ENCODE measurements at places on chromosomes 12 and 14.

GRCh38 chr14:48323665-48324064, 648.3 kb upstream of the MDGA2 start:
- no peak for DNase-seq

- no peak for DNase-seq
Measured at GRCh38 chr12:61385771-61386170, 874.4 kb upstream of the USP15 start.

GRCh38 chr12:109868182-109869051, 11.9 kb downstream of the GLTP start:
- DNase-seq = no peak

DNA sequence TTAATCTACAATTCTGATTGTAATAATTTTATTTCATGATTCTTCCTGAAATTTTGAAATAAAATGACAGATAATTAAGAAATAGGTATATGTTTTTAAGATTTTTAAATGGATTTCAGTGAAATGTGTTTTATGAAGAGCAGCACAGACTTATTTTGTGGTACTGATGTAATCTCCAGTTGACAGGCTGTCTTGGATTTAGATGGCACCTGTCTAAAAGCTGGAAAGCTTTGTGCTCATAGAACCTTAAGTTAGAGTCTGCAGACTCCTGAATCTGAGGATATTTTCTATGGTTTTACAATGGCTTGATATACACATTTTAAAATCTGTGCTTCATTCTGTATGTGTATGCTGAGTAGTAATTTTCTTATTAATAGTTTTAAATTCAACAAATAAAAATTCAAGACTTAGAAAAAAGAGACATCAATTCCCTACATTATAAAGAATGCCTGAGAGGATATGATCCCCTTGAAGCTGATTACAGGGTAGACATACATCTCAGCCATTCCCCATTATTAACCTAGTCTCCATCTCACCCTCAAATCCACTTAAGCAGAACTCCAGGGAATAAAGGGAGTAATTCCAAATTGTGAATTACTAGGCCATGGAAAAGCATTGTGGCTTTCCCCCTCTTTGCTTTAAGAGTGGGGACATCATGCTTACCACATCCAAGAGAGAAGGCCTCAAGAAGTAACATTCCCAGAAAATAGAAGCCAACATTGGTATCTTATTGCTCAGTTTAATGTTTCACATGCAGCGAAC, 33.7 kb upstream of the ACSS3 start:
- DNase-seq = no peak

- DNase-seq = no peak
Measured at GRCh38 chr14:89466484-89466883, 49.5 kb upstream of the FOXN3 start.

DNA sequence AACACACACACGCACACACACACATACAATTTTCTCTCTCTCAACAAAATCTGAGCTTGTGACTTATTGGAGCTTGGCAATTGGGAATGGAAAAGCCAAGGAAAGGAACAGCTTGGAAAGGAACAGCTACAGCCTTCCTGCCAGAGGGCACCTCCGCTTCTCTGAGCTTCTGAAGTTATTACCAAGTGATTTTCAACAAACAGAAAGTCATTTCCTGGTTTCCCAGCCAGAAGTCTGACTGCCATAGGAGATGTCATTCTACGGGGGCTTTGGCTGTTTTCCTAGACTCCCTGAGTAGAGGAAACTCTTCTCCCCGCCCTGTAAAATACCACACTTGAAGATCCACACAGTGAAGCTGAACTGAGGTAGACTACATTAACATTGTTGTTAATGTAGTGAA, 198.3 kb downstream of the CFAP54 start:
- no peak for DNase-seq

- no peak for DNase-seq
Measured at GRCh38 chr12:104544836-104545235, 88.1 kb downstream of the CHST11 start.

DNA sequence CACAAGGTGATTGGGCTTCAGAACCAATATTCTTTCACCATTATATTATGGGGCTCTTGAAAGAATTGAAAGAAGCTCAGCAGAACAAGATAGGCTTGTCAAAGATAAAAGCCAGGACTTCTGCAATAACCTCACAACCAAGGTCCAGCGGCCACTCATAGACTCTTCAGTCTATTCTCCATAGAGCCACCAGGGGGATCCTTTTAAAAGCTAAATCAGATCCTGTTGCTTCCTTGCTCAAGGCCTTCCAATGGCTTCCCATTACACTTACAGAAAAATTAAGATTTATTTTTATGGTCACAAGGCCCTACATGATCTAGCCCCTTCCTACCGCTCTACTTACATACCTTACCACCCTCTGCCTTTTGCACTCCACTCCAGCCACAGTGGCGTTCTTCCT, 169.6 kb downstream of the C12orf42 start:
- DNase-seq = no peak

- no peak for DNase-seq
Measured at GRCh38 chr14:103318750-103319419, 15.2 kb upstream of the EIF5 start.

- no peak for DNase-seq
Measured at GRCh38 chr14:76993752-76994151, 34.8 kb downstream of the IRF2BPL start.

DNA sequence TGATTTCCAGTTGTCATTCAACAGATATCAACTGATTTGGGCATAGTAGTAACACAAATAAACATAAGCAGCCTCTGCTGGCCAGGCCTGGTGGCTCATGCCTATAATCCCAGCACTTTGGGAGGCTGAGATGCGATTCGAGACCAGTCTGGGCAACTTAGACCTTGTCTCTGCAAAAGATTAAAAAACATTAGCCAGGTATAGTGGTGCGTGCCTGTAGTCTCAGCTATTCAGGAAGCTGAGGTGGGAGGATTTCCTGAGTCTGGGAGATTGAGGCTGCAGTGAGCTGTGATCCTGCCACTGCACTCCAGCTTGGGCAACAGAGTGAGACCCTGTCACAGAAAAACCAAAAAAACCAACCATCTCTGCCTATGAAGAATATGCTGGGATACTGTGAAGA, 7.1 kb downstream of the METAP2 start:
- DNase-seq = no peak

DNA sequence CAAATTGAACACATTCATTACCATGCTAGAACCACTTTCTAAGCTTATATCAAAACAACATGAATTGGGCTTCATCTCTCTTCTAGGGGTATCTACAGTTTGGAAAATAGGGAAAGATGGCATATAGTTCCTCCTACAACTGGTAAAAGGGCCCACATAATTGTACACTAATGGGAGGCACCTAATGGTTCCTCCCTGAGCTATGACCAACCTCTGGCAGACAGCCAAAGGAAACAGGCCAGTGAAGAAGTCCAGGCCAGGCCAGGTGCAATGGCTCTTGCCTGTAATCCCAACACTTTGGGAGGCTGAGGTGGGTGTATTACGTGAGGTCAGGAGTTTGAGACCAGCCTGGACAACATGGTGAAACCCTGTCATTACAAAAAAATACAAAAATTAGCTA, 23.2 kb upstream of the APOF start:
- no peak for DNase-seq

- no peak for DNase-seq
Measured at GRCh38 chr12:28121433-28121832, 68.8 kb upstream of the CCDC91 start.

DNA sequence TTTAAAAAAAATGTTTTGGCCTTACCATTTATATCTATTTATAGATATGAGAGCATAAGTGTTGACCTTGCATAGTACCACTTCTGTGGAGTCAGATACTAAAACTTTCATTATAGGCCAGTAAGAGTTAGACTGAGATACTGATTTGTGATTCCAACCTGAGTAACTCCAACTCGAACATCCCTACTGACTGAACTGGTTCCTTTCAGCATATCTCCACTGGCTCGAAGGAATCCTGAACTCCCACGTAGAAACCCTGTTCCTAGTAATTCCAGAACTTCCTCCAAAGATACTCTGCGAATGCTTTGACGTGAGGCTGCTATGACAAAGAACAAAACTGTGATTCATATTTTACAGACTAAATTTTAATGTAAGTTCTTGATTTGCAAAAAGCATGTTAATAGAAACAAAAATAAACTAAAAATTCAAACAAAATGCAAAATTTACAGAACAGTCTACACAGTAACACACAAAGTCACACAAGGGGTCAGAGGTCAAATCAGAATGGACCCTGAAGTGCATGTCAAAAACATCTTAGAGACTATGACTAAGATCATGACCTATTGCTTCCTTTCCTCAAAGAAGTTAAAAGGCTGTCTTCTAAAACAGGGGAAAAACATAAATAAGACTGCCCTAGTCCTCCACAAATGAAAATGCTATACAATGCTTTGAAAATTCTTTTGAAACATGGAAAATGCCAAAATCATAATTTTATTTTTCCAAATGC, 31.5 kb downstream of the HEATR5A start:
- DNase-seq = no peak

DNA sequence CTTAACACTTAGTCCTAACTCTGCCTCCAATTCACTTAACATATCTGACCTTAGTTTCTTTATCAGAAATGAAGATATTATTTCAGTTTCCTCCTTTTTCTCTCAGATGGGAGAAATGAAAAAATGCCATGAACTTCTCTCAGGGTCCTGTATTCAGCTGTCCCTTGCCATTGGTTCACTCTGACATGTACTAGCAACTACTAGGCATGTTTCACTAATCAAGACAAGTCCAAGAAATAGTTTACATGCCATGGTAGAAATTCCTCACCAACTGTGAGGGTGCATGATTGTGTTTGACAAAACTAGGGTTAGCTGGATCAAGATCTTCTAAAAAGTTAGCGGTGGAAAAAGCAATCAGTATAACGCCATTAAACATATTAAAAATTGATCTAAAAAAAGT, 7.0 kb upstream of the ATXN7L3B start:
- DNase-seq = no peak

- no peak for DNase-seq
Measured at GRCh38 chr12:92558215-92558773, 144.5 kb upstream of the PLEKHG7 start.

DNA sequence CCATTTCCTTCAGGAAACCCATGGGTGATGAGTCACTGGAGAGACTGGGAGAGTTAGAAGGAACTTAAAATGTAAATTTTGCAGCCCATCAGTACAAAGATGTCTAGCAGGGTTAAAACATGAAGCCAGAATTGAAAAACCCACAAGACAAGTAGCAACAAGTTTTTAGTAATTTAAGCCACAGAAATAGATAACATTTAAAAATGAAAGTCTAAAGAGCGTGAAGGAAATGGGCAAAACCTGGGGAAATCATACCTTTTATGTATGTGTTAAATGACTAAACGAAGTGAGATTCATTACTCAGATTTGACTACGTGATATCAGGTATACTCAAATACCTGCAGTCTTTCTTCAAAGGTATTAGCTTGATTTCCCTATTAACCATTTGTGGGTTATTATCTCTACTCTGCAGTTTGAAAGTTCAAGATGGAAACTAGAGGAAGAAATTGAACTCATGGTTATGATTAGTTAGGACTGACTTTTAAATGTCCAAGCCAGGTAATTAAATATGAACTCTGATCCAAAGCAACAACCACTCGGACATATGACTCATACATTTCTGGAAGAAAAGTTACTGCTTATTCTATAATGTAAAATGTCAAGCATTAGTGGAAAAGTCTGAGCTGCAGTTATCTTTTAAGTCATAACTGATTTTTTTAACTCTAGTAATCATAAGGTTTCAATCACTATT, 84.1 kb downstream of the ITPR2 start:
- DNase-seq = no peak

DNA sequence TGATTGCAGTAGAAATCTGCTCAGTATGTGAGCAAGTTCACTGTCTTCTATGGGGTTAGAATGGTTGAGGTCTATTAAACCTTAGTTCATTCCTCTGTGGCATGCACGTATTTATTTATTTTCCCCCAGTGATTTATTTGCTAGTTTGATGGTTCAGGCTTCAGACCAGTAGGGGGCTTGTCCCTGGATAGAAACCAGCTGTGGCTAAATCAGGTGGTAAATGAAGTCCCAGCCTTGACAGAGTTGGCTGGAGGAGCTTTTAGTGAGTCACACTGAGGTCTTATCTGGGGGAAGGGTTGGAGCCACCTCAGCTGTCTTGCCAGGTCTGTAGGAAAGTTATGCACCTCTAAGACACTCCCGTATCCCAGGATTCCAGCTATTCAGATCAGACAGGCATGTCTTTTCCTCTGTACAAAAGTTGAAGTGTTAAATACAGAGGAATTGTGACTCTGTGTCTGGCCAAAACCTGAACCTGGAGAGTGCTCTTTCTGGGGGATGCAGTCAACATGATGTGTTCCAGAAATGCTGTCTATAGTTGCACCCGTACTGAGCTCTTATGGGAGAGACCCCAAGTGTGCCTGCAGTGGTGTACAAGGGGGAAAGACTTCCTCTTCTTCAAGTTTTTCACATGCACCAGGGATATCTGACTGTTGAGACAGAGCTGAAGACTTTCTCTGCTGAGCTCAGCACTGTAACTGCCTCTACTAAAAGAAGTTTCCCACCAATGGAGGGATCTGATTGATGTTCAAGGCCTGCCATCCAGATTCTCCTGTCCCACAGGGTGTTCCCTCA, 1322.1 kb downstream of the TMEM121 start:
- DNase-seq = no peak

DNA sequence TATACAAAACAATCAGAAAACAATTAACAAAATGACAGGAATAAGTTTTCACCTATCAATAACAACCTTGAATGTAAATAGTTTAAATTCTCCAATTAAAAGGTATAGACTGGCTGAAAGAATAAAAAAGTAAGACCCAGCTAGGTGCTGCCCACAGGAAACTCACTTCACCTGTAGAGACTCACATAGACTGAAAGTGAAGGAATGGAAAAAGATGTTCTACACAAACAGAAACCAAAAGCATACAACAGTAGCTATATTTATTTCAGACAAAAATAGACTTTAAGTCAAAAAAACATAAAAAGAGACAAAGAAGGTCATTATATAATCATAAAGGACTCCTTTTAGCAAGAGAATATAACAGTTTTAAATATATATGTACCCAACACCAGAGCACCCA, 152.4 kb upstream of the PWP1 start:
- no peak for DNase-seq

GRCh38 chr14:23079716-23080115, 15.2 kb downstream of the ACIN1 start:
- no peak for DNase-seq

GRCh38 chr14:105865266-105865903, 339.0 kb downstream of the TMEM121 start:
- DNase-seq = no peak

DNA sequence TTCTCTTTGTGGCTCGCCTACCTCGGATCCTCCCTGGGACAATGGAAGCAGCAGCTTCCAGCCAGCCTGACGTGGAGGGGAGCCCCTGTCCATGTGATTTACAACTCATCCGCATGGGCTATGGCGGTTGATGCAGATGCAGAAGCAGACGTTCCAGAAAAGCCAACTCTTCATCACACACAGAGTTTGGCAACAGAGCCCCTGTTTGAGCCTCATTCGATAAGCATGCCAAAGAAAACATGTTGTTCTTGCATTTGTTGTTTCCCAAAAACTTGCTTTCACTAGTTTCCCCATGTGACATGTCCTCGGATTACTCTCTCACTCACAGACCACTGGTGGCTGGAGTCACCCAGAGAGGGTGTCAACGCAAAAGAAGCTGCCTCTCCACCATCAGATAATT, 16.4 kb upstream of the TC2N start:
- DNase-seq = no peak
